ENCODE measurements at places on chromosomes 11 and 22.

DNA sequence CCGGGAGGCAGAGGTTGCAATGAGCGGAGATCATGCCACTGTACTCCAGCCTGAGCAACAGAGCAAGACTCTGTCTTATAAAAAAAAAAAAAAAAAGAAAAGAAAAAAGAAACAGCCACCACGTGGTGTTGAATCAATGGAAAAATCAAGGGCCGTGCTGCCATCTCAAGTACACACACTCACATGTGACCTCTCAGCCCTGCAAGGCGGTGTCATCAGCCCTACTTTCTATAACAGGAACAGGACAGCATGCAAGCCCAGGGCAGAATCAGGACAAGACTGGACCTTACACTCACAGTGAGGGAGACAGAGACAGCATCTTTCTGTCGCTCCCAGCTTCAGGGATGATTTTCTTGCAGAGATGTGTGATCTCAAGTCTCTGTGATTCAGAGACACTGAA, 179.6 kb downstream of the MPPED1 start:
- DNase-seq, result no peak

- no peak for DNase-seq
Measured at GRCh38 chr11:72240461-72241290, 3.3 kb downstream of the PHOX2A start.

DNA sequence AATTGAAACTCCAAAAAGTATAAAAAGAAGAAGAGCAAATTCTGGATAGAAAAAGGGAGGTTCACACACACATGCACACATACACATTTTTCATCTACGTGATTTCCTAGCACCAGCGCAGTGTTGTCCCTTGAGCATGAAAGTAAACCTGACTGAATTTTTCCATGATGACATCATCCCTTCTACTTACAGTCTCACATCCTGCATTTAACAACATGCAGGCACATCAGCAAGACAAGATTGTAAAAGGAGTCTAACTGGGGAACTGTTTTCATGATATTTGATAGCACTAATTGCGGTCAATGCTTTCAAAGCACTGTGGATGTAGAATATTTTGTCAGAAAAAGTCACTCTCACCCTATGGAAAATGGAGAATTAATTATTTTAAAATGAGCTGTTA, 36.6 kb downstream of the GAS2 start:
- DNase-seq, result no peak

DNA sequence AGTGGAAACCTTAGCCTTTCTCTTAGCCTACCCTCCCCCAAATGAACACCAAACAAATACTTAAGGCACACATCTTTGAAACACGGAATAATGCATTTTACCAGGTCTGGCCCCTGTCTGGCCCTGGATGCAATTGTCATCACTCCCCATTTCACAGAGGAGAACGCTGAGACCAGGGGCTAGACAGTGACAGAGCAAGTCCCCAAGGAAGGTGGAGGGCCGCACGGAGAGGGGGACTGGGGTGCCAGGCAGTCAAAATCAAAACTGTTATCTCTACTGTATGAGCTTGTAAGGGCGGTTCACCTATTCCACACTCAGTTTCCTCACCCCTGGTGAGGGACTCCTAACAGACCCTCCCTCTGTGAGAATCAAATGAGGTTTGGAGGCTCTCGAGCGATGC, 414.2 kb downstream of the SOX6 start:
- DNase-seq, result no peak

GRCh38 chr11:115363426-115363825, 140.8 kb downstream of the CADM1 start:
- DNase-seq, result no peak

- no peak for DNase-seq
Measured at GRCh38 chr11:78605296-78605695, 30.6 kb upstream of the NARS2 start.

- DNase-seq, result no peak
Measured at GRCh38 chr11:9717040-9717357, 53.1 kb downstream of the SWAP70 start.

- no peak for DNase-seq
Measured at GRCh38 chr11:2537896-2538724, 93.3 kb downstream of the KCNQ1 start.

- DNase-seq, result no peak
Measured at GRCh38 chr22:38353142-38353629, 36.0 kb upstream of the CSNK1E start.

- DNase-seq, result no peak
Measured at GRCh38 chr11:17652556-17652955, 66.8 kb upstream of the MYOD1 start.

DNA sequence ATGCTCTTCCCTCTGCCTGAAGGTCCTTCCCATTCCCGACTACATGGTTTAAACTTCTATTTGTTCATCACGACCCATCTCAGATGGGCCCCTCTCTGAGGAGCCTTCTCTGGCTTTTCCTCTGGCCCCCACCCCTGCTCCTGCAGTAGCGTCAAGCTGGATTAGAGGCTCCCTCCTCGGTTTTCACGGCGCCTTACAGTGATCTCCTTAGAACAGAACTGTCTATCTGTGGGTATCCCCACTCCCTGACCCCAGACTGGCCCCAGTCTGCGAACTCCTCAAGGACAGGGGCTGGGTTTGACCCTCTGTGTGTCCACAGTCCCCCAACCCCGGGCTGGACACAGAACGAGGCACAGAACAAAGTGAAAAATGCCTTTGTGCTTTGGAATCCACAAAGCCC, 2.8 kb downstream of the PLEKHB1 start:
- DNase-seq, result no peak
